ENCODE measurements at places on chromosomes 3 and 15. TPM values are rescaled to one million over a fixed set of nuclear protein-coding genes. Genes with fewer than 3 reads are reported as not detected.

DNA sequence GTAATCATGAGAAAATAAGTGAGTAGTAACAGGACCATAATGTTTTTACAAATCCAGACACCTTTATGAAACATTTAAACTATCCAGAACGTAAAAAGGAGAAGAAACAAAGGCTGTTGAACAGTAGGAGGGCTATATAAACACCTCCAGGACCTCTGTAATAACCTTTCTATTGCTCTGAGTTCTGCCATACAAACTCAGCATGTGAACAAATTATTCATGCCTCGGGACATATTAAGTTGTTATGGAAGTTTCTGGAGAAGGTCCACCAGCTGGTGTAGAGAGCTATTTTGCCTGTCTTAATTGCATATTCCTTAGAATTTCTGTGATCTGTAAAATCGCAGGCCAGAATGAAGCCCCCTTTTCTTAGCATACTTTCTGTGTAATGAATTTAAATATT lies 256.3 kb downstream of the UBE2E2 start:
- no peak for DNase-seq

- no peak for DNase-seq
These were observed 27.3 kb upstream of the PRTG start for GRCh38 chr15:55770261-55770660.

GRCh38 chr3:126508564-126508964 lies 9.0 kb downstream of the UROC1 start:
- DNase-seq: no peak

GRCh38 chr3:137300703-137301102 lies 342.9 kb downstream of the IL20RB start:
- DNase-seq: no peak

The C3orf38 gene
- 29.0 TPM for polyA plus RNA-seq

The ZCWPW2 gene
- 1.7 TPM for polyA plus RNA-seq

- DNase-seq: no peak
These were observed 216.8 kb downstream of the NR1D2 start for GRCh38 chr3:24161841-24162240.

The LTK gene
- polyA plus RNA-seq: 1.5 TPM

DNA sequence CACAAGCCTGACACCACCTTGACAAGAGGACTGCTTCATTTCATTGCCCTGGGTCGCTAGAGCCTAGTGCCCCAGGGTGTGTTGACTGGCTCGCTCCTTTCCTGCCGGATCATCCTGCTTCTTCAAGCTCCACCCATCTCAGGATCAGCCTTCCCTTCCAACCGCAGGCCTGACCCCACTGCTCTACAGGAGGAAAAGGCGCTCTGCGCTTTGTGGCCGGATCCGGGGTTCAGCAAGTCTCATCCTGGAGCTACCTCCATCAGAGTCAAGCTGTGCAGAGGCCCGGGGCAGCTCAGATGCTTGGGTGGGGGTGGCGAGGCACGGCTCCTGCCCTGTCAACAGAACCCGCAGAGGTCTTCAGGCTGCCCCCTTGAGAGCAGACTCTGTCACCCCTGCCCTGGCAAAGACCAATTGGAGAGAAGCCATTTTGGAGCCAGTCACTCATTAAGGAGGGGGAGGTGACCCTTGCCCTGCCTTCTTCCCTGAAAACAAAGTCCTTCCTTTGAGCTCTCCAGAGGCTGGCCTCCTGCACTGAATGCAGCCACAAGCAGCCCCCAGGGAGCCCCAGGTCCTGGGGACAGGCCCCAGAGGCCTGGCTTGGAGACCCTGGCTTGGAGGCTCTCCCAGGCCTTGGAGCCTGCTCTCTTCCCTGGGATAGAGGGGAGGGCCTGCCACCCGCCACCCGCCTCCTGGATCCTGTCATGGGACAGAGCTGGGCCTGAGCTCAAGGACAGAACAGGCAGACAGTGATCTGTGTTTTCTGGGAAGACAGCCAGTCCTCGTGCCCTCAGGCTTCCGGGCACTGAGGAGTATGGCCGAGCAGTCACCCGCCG lies 80.3 kb downstream of the CPN2 start:
- DNase-seq: no peak

DNA sequence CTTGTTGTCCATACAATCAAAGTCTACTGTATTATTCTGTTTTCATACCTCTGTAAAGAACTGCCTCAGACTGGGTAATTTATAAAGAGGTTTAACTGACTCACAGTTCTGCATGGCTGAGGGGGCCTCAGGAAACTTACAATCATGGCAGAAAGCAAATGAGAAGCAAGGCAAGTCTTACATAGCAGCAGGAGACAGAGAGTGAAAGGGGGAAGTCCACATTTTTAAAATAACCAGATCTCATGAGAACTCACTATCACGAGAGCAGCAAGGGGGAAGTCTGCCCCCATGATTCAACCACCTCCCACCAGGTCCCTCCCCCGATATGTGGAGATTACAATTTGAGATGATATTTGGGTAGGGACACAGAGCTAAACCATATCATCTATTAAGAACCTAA lies 724.6 kb upstream of the CBLB start:
- no peak for DNase-seq

DNA sequence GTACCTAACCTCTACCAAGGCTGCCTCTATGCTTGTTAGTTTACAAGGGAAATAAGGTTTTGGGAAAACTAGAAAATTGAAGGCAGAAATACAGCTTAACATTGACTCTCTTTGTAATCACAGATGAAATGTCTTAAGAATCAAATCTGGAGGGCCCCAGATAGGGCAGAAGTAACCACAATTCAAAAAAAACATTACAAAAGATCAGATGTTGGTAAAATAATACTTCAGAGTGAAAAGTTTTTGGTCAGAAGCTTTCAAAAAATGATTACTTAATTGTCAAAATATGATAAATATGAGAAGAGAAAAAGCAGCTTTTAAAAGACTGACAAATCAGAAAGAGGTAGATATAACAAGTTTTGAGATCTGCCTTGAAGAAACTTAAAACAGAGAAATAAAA lies 425.1 kb upstream of the NECTIN3 start:
- no peak for DNase-seq

DNA sequence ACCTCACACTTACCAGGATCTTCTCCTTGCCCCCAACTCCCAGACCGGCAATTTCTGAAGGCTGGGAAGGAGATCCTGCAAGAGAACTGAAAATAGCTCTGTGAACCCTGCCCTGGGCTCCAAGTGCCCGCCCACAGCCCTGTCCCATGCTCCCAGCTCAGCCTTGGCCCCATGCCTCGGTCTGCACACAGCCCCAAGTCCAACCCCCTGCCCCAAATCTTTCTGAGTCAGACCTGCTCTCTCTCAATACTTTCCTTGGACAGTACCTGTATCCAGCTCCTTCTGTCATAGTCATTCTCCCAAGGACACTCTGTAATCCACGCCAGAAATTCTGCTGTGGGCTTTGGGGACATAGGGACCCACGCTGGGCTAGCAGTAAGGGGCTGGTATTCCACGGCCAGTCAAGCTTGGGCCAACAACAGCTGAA lies 6.3 kb upstream of the SMAD3 start:
- DNase-seq: no peak

- no peak for DNase-seq
These were observed 7.1 kb downstream of the ATP2C1 start for GRCh38 chr3:130900959-130901358.

GRCh38 chr3:12752809-12753208 lies 6.2 kb downstream of the TMEM40 start:
- no peak for DNase-seq

The STX19 gene
- polyA plus RNA-seq: not detected

DNA sequence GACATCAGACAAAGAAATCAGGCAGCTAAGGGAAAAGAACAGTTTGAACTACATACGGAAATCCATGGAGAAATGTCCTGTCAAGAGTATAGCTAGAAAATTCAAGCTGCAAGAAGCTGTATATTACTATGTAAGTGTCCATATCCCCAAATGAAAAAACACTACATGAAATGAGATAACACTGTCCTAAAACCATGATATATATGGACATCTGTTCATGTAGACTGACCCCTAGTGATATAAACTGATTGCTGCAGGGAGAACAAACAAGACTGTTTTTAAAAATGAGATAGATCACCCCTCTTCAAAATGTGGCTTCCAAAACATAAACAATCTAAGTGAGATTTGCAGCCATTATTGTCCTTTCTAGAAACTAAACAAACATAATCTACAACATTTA lies 985.6 kb downstream of the EPHA3 start:
- DNase-seq: no peak

Data from right renal cortex interstitium (tissue), 3 donors.